ENCODE measurements at places on chromosomes 4 and X. TPM values are rescaled to one million over a fixed set of nuclear protein-coding genes. Genes with fewer than 3 reads are reported as not detected.

- DNase-seq: no peak
- H3K4me1 ChIP-seq: no peaks in the 10 kb centered on the region
- peaks cover 7% of the 10 kb centered on the region for H3K27me3 ChIP-seq
Measured at GRCh38 chrX:130032552-130032951, 50.1 kb downstream of the BCORL1 start.

DNA sequence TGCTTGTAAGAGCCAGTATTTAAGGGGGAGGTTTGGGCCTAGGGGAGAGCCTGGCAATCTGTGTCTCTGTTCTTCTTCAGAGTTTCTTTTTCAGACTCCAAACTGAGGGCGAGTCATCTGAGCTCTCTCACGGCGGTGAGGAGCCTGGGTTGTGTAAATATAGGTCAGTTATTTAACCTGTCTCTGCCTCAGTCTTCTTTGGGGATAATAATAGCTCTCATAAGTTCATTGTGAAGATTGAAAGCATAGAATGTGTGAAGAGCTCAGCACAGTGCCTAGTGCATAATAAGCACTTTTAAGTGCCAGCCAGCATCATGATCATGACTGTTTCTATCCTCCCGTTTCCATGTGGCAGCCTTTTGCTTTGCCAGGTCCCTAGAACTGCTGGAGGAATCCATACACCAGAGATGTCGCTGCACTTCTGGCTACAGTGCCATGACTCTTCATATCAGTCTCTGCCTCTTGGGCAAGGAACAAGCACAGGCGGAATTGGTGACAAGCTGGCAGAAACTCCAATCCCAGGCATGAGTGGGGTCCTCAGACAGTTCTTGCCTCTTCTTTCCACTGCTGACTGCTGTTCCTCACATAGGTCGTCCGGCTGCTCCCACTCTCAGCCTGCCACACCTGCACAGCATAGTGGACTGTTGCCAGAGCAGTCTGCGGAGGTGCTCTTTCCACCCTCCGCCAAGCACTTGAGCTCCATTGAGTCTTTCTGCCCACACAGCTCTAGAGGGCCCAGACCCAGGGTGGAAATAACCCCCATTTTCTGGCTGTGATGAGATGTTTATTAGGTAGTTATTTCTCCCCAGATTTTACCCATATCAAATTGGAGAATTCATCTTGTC is 103.7 kb upstream of the MAML3 start:
- no peak for DNase-seq
- H3K36me3 ChIP-seq: no peaks in the 10 kb centered on the region
- H3K4me3 ChIP-seq: no peak overlapping the region
- no peaks in the 10 kb centered on the region for H3K4me1 ChIP-seq
- H3K27me3 ChIP-seq: no peaks in the 10 kb centered on the region

DNA sequence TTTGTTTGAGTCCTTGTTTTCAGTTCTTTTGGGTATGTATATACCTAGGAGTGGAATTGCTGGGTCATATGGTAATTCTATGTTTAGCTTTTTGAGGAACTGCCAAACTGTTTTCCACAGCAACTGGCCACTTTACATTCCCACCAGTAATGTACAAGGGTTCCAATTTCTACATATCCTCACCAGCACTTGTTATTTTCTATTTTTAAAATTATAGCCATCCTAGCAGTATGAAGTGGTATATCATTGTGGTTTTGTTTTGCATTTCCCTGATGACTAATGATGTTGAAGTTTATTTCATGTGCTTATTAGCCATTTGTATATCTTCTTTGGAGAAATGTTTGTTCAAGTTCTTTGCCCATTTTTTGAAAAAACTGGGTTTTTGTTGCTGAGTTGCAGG is 39.6 kb downstream of the TMEM164 start:
- no peak for DNase-seq
- H3K4me3 ChIP-seq: no peak overlapping the region
- H3K4me1 ChIP-seq: peaks cover 7% of the 10 kb centered on the region
- H3K27ac ChIP-seq: no peak overlapping the region
- peaks cover 12% of the 10 kb centered on the region for H3K27me3 ChIP-seq

DNA sequence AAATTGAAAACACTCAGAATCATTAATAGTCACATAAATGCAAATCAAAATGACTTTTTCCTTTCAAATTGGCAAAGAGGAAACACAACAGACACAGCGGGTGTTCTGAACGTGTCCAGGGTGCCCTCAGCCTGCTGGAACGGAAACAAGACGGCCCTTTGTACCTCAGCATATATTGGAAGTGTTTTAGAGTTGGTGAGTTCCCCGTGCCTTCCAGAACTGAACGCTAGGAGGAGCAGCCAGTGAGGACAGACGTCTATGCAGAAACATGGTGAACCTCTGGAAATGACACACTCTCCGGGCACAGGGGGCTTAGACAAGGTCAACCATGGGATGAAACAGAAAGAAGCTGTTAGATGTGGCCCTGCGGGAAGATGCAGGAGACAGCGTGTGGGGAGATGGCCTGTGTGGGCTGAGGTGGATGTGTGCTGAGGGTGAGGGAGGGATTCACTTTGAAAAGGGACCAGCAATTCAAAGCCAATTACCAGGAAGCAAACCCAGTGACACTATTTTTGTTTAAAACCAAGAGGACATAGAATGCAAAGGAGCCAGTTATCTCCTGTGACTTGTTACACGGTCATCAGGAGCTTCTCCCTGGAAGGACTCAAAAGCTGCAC is 40.4 kb downstream of the RNF212 start:
- H3K27me3 ChIP-seq: peaks cover 2% of the 10 kb centered on the region
- no peak overlapping the region for H3K27ac ChIP-seq
- H3K36me3 ChIP-seq: no peaks in the 10 kb centered on the region
- no peak overlapping the region for H3K4me3 ChIP-seq

DNA sequence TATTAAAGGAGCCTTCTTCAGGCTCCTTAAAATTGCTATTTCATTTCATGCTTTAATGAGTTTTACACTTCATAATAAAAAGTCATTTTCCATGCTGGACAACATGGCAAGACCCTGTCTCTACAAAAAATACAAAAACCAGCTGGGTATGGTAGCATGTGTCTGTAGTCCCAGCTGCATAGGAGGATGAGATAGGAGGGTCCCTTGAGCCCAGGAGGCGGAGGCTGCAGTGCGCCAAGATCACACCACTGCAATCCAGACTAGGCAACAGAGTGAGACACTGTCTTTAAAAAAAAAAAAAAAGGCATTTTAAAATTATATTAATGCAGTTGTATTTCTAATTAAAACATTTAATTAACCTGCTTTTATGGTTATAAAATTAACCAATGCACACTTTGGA is 49.2 kb downstream of the PDS5A start:
- no peak overlapping the region for H3K27ac ChIP-seq
- H3K4me1 ChIP-seq: no peaks in the 10 kb centered on the region
- H3K4me3 ChIP-seq: no peak overlapping the region
- DNase-seq: no peak

- peaks cover 12% of the 10 kb centered on the region for H3K27me3 ChIP-seq
- H3K36me3 ChIP-seq: no peaks in the 10 kb centered on the region
- DNase-seq: no peak
- H3K4me3 ChIP-seq: no peak overlapping the region
Measured at GRCh38 chrX:110153896-110154295, 151.0 kb downstream of the TMEM164 start.

DNA sequence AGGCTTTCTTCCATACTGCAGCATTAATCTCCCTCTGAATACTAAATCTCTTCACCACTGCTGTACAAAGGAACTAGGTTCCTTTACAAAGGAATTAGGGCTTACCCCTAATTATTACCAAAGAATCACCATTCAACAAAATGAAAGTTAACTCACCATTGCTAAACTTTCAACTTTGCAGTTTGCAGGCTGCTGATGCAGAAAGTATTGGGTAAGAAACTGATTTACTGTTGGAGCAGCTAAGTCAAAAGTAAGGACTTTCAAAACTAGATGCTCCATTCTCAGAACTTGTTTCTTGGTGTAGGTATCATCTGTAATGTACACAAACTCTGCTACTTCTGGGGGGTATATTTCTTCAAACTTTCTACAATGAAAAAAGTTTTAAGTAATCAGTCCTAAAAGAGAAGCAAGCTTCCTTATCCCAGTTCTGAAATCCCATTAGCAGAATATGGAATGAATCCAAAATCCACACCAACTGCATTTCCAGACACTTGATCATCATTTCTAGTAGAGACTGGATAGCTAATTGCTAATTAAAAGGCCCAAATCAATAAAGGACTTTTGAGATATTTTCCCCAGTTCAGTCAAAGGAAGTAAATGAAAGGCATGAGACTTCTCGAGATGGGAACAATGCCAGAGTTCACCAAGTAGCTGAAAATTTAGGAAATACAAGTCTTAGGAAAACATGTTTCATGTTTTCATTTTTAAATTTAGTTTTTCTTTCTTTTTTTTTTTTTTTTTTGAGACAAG is 4.3 kb downstream of the CCNA2 start:
- peaks cover 23% of the 10 kb centered on the region for H3K36me3 ChIP-seq
- H3K4me3 ChIP-seq: no peak overlapping the region
- H3K27ac ChIP-seq: no peak overlapping the region

Gene BEX4
- 26.5 TPM for total RNA-seq

Gene BLTP1
- total RNA-seq: 56.1 TPM

Gene NUDT10
- total RNA-seq: 1.3 TPM

Gene TCP11X2
- total RNA-seq: not detected

Gene KIAA1210
- 0.18 TPM for total RNA-seq

Gene BTK
- 1.5 TPM for total RNA-seq

Gene DHRSX
- 11.4 TPM for total RNA-seq

Gene LIMCH1
- total RNA-seq: 104 TPM

Gene CDS1
- 0.27 TPM for total RNA-seq

All from muscle of leg (tissue), 16 donors.